Stimulated activated CD4-positive, alpha-beta T cell treated with anti-CD3 and anti-CD28 coated beads, Interleukin-15, amount 100 ng/mL, for 1 hour (primary cell): ENCODE measurements at places on chromosomes 7 and 10.
A peak's percentile ranks its signal among the peaks of the same experiment; 100 is the strongest.

DNA sequence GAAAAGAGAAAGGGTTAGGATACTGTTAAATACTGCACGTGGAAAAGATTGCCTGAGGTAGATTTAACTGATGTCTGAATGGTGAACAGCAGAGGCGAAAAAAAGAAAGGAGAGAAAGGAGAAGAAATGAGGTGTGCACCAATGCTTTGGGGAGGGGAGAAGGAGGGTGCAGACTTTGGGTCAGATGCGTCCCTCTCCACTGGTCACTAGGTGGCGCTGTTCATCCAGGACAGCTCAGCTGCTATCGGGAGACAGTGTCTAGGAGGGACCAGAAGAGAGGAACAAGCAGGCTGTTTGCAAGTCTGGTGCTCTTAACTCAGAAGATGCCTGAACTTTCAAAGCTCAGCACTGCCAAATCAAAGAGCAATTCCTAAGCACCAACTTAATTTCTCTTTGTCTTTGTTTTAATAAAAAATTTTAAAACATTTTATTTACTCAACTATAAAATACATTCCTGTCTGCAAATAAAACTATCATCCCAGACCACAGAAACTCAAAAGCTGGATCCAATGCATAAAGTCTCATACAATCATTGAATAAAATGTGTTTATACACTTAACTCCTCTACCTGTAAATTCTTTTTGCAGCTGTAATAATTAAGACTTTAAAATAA, 83.9 kb upstream of the PDLIM1 start:
- peak; percentile 11 for DNase-seq

DNA sequence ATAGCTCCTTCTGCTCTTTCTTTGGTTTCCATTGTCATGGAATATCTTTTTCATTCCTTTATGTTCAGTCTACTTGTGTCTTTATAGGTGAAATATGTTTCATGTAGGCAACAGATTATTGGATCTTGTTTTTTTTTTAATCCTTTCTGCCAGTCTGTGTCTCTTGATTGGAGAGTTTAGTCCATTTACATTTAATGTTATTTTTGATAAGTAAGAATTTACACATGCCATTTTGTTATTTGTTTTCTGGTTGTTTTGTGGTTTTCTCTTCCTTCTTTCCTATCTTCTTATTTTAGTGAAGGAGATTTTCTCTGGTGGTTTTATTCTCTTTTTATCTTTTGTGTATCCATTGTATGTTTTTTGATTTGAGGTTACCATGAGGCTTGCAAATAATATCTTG, 52.5 kb upstream of the TAS2R16 start:
- DNase-seq, result no peak

DNA sequence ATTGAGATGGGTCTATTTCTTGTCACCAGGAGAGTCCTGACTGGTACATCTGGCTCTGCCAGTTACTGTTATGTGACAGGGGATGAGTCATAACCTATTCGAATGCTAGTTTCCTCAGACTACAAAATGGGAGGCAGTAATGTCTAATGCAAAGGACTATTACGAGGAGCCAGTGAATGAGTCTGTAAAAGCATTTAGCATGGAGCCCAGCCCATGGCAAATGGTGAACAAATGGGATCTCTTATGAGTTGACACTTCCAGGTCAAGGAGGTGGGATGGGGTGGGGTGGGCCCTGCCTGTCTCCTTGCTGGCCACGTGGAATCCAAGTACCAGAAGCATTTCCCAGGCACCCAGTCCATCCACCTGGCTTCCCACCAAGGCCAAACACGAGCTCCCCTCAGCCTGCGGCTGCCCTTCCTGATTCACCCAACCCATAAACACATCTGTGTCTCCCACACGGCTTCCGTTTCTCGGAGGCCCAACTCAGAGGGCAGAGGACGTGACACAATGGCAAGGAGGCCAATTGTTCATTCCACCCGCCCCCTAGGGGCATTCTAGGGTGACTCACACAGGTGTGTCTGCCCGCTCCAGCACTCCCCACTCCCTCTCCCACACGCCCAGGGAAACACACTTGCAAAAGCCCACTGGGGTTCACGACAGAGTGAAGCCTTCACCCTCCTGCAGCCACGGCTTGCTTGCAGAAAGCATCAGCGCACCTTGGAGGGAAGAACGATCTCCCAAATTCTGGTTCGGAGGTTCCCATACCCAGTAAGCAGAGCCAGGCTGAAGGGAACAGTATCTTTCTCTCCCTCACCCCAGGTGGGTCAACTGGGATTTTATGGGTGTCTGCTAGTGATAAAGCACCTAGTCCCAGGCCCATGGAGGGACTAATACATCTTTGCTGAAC, 109.8 kb downstream of the SH3PXD2A start:
- peak; percentile 28 for DNase-seq

DNA sequence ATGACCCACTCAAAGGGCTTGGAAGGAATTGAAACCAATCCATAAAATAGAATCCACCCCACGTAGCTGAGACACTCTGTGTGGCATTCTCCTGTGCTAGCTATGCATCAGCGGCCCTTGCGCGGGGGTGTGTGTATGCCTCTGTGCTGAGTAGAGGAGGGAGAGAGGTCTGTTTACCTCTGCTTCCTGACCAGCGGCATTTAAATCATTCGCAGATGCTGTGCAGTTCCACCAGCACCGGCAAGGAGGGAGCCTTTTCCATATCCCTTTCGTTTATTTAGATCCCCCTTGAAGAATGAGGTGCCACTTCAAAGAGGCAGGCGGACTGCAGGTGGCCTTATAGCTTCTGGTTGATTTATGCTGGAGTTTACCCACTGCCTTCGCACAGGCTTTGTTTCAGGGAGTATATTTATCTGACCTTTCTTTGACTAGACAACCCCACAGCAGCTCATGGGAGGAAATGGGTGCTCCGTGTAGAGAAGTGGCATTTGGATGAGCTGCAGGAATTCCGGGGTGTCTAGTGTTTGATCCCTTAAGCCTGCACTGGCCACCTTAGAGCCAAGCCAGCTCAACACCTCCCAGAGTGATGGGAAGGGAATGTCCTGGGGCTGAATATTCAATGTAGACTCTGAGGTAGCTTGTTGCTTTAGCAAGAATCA, 11.4 kb downstream of the C10orf53 start:
- no peak for DNase-seq

DNA sequence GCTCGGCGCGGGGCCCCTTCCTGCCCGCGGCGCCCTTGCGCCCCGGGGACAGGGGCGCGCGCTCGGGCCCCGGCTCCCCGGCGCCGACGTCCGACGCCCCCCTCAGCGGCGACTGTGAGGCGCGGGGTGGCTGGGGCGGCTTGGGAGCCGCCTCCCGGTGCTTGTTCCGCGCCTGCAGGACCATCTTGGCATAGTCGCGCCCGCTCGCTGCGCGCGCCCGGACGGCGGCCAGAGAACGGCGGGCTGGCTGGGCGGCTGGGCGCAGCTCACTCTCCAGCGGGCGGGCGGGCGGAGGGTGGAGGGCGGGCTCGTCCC, at the start of gene DPY19L1:
Gene DPY19L1 (minus strand): TSS at position 275 of the 315 bp plus-strand sequence. CDS start 91 bp downstream, at position 184.
- DNase-seq, result no peak

- DNase-seq, result no peak
Observed at GRCh38 chr7:33040803-33041516, 21.6 kb downstream of the NT5C3A start.

DNA sequence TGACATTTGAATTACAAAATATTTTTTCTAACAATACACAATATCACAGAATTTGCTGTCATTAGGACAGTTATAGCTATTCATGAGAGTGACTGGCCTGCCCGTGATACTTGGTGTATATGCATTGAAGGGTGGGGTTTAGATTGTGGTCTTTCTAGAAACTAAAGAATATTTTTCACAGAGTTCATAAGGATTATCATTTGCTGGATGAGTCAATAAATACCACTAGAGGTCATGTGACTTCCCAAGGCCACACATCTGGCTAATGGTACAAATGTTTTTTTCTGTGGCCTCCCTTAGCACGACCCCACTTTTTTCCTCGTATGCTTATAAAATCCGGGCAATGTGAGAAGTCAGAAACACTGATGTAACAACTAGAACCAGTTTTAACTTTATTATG, 5.2 kb downstream of the OPTN start:
- no peak for DNase-seq

DNA sequence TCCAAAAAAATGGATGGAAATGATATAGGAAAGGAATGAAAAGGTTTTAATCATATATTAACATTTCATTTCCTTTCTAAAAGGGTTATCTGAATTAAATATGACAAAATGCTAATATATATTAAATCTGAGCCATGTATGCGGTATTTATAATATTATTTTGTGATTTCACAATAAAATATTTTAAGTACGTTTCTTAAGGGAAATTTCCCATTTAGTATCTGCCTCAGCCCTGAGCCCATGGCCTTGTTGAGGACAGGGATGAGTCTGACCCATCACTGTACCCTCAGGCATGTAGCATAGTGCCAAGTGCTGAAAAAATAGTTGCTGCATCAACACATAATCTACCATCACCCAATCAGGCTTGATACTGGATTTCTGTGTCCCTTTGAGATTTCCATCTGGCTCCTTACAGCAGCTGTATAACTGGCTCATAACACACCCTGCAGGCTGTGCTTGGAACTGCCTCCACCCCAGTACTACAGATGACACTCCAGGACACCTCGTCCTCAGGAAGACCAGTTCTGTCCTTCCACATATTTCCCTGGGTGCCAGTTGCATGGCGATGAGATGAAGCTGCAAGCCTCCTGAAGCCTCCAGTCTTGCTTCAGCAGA, 59.4 kb upstream of the ASAH2 start:
- no peak for DNase-seq

DNA sequence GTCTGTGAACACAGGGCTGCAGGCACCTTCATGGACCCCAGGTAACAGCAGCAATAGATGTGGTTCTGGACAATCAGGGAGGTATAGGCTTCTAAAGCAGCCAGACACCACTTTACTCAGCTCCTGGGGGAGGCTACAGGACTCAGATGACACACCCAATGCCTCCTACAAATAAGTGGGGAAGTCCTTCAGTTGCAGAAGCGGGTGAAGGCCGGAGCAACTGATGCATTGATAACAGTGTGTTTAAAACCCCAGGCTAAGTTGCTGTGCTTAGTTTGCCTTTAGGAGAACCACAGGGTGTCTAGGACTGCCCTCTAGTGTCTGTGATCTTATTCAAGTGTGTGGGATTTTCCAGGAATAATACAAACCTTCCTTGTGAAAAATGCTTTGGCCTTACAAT, 5.9 kb upstream of the ITGA8 start:
- DNase-seq, result no peak

- no peak for DNase-seq
Observed at GRCh38 chr7:577278-577665, 57.6 kb upstream of the PDGFA start.

DNA sequence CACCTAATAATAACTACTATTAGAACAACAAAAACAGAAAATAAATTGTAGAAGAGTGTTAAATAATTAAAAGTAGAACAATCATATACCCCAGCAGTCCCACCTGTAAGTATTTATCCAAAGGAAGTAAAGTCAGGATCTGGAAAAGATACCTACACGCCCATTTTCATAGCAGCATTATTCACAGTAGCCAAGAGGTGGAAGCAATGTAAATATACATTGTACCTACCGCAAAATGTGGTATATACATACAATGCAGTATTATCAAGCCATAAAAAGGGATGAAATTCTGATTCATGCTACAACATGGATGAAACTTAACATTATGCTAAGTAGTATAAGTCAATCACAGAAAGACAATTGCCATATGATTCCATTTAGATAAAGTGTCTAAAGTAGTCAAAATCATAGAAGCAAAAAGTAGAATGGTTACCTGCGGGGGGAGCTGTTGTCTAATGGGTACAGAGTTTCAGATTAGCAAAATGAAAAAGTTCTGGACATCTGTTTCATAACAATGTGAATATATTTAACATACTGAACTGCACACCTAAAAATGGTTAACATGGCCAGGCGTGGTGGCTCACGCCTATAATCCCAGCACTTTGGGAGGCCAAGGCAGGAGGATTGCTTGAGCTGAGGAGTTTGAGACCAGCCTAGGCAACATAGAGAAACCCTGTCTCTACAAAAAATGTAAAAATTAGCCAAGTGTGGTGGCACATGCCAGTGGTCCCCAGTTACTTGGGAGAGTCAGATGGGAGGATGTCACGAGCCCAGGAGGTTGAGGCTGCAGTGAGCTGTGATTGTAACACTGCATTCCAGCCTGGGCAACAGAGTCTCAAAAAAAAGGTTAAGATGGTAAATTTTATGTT, 6.0 kb upstream of the TMED4 start:
- peak; percentile 26 for DNase-seq

DNA sequence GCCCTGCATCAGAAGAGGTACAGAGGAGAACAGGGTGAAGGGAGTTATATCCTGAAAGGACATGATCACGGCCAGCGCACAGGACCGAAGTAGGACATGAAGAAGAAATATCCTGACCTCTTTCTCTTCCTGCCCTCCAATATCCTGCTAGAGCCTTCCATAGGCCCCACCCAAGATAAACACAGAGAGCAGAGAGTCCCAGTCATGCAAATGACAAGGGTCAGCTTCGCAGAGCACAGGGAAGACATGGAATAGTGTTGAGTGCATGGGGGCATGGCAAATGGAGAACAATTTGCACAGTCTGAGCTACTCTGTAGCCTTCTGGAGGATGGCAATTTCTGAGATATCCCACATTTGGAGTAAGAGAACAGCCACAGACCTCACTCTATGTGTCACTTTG, 371.4 kb downstream of the GRM8 start:
- DNase-seq, result no peak

GRCh38 chr10:121048749-121049148, 197.6 kb downstream of the WDR11 start:
- DNase-seq, result no peak

DNA sequence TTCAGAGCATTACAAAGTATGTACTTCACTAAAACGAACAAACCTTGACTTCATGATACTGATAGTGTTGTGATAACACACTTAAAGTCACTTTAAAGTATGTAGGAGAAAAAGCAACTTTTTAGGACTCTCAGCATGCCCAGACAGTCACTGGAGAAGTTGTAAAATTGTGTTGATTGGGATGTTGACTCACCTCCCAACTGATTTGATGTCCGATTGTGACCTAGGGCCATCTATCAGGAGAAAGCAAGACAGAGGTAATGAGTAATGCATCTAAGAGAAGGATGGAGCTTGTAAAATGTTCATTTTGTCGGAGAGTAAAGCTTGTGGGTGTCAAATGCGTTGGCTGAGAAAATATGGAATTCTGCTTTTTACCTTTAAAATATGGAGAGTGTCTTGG, 135.4 kb upstream of the SEMA3D start:
- DNase-seq, result no peak

DNA sequence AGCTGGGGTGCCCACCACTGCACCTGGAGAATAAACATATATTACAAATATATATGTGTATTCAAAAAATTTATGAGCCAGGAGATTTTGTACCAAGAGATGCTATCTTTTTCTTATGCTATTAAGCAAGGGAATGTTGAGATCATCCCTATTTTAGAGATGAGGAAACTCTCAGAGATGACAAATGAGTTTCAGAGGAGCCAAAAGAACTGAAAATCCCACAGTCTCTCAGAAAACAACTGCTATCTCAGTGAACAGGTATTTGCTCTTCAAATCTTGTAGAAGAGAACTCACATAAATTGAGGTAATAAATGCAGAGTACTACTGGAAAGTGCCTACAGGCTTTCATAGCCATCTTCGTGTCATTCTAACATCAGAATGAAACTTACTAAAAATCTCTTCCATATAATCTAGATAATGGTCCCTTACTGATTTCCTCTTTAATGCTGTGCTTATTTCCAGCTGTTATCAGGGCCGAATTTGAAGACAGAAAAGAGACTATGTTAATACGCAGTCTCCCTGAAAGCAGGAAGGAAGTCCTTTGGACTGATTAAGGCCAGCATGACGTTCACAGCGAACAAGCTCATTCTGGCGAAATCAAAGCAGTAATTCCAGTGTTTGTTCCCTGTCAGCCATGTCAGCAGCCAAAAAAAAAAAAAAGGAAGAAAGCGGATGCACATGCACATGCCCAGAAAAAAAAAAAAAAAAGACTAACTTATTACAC, 29.4 kb upstream of the ANAPC16 start:
- DNase-seq, result no peak

- DNase-seq, result no peak
Observed at GRCh38 chr10:47121336-47121735, 178.7 kb upstream of the GDF10 start.
